ENCODE measurements at places on chromosomes 2 and 18.

GRCh38 chr2:134207589-134208209 lies 46.2 kb upstream of the MGAT5 start:
- no peak for DNase-seq

DNA sequence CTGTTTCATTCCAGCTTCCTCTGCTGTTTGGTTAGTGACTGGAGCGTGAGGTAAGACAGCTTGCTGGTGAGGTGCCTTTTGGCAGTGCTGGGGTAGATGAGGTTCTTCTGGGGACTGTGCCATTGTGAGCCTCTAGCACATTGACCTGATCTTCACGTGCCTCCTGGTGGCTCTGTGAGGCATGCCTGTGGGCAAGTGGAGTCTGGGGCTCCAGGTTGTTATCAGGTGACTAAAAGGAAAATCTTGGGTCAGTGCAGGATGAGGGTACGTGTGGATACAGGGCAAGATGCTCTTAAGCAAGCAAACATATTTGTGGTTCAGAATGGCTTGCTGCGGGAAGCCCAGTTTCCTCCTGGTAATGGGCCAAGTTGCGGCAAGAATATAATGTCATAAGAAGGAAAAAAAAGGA lies 75.4 kb downstream of the FHOD3 start:
- DNase-seq, result peak; percentile 23

GRCh38 chr2:119574108-119574815 lies 30.0 kb downstream of the CFAP221 start:
- DNase-seq, result no peak

DNA sequence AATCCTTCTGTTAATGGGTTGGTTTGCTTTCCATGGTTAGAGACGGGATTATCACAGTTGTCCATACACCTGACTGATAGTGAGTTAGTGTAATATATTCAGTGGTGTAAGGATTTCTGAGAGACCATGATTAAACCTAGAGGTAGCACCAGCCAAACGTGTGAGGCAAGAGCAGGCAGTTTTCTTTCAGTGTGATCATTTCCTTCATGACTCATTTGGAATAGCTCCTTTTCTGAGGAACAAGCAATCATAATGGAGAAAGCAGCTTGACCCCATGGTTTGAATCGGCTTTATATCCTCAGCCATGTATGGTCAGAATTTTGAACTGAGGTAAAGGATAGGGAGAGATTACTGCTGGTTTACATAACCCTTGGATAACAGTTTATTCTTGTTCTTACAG lies 2.9 kb downstream of the MXD1 start:
- no peak for DNase-seq

DNA sequence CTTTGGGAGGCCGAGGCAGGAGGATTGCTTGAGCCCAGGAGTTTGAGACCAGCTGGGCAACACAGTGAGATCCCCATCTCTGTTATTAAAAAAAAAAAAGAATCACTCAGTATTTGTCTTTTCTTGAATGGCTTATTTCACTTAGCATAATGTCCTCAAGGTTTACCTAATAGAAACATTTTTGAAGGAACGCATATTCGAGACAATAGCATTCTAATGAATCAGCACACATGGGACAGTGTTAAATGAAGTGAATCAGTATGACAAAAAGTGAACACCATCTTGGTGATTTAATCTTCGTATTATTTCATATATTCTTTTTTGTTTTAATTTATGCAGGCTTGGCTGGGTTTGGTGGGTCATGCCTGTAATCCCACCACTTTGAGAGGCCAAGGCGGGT lies 44.7 kb downstream of the WIPF1 start:
- no peak for DNase-seq

Data from AG04449 (cell line).